NCI-H2029 treated with DMSO at 0.1 percent for 48 hours (cell line): ENCODE measurements at places on chromosomes 5 and 9.

- DNase-seq = no peak
These were observed 43.5 kb upstream of the TCF7 start for GRCh38 chr5:134070725-134071613.

- no peak for DNase-seq
These were observed 48.4 kb downstream of the C9orf50 start for GRCh38 chr9:129572517-129572916.

DNA sequence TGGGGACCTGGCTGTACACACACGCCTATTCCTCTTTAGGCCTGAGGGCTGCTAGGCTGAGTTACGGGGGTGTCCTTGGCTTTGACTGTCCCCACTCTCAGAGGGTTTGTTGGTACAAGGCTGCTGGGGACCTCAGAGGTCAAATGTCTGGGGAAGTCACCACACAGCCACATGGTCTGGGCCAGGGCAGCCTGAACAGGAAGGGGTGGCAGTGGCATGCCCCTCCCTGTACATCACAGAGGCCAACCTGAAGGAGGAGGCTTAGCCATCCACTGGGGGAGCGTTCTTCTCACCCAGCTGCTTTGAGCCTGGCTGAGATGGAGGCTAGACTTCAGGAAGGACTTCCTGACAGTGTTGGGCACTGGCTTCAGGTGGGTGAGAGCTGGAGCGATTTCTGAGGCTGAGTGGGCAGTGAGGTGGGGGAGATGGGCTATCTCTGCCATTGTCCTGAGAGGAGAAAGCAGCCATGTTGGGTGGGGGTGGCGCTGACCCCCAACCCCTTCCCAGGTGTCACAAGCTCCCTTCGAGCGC lies 36.3 kb downstream of the CXXC5 start:
- no peak for DNase-seq

GRCh38 chr5:150179019-150179620 lies 10.7 kb upstream of the SLC6A7 start:
- no peak for DNase-seq

- no peak for DNase-seq
These were observed 888 bp downstream of the ADAMTSL2 start for GRCh38 chr9:133535306-133535877.

GRCh38 chr9:22005021-22005701 lies 3.9 kb downstream of the CDKN2B start:
- DNase-seq = no peak

DNA sequence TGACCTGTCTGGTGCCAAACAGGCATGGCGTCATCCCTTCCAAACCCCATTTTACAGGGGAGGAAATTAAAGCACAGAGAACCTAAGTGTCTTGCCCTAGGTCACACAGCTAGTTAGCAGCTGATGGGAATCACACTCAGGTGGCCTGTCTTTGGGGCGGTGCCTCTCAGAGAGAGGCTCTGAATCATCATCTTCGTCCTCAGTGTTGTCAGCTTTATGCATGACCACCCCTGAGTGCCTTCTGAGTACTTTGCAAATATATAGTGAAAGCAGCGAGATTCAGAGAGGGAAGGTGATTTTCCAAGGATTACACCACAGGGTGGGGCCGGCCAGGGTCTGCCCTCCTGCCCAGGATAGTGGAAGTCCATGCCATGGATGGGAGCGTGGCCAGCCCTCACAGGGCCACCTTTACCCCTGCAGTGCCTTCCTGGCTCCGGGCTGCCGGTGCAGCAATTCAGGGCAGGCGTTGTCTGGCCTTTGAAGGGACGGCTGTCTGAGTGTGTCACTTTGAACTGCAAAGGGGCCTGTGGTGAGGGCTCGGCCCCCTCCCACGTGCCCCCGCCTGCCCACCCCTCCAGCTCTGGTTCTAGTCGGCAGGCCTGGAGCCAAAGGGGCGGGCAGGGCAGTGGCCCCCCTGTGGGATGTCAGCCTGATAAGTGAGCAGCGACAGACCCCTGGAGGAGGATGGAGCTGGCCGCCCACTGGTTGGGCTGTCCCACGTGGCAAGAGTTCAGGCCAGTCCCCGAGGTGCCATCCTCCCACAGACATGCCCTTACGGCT lies 16.9 kb downstream of the LMX1B start:
- peak; percentile 75 for DNase-seq

DNA sequence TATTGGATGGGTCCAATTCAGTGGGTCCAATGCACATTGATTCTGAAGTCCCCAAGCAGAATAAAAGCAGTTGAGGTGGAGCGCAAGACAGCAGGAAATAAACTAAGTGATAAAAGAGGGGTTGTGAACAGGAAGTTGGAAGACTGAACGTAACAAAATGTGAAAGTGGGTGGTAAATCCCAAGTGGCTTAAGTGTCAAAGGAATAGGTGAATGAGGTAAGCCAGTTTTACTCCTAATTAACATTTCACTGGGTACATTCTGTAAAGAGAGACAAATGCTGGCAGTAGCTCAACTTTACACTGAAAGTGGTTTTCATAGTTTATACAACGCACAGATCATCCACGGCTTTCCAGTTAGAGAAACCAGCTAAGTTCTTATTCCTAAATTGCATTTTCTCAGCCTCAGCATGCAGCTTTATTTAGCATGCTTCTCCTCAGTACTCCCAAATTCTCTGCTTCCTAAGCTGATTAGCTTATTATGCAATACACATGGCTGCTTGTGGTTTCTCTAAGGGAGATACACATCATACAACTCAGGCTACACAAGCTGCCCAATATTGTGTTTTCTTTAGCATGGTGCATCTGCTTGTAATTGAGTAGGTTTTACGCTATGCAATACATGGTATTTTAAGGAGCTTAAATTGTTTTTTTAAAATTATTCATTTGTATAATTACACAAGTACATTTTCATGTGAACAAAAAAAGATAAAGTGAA lies 34.2 kb upstream of the HSD17B4 start:
- DNase-seq = no peak

GRCh38 chr5:81188962-81189361 lies 44.2 kb upstream of the CKMT2 start:
- no peak for DNase-seq

- no peak for DNase-seq
These were observed 13.5 kb downstream of the BTNL9 start for GRCh38 chr5:181053488-181054121.

- DNase-seq = no peak
These were observed 25.0 kb upstream of the SUSD3 start for GRCh38 chr9:93033531-93033930.

DNA sequence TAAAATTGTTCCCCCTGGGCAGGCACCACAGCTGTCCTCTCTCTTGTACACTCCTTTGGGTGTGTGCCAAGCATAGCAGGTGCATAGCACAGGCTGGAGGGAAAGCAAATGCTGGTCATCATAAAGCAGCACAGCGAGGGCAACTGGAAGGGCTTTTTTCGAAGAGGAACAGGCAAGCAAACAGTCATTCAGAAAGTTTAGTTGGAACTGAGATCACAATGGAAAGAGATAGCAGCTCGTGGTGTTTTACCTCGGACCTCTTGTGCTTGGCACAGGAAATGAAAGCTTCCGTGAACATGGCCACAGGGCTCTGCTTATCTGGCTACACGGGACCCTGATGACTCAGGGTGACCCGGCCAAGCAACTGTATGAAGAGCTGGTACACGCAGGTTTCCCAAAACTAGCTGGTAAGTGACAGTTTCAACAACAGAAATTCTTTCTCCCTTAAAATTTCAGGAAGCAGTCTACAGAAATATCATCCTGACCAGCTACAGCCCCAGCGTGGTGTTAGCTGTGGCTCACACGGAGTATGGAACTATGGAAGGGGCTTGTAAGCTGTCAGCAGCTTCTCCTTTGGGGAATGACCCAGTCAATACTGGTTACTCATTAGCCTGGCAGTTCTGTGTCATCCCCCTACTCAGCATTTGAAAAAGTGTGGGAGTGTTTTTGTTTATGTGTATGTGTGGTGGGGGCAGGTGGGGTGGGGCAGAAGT lies 48.1 kb downstream of the POC5 start:
- peak; percentile 53 for DNase-seq
